ENCODE measurements at places on chromosomes 13 and 19.

- DNase-seq, result no peak
These were observed 207.9 kb downstream of the TM9SF2 start for GRCh38 chr13:99709134-99709533.

DNA sequence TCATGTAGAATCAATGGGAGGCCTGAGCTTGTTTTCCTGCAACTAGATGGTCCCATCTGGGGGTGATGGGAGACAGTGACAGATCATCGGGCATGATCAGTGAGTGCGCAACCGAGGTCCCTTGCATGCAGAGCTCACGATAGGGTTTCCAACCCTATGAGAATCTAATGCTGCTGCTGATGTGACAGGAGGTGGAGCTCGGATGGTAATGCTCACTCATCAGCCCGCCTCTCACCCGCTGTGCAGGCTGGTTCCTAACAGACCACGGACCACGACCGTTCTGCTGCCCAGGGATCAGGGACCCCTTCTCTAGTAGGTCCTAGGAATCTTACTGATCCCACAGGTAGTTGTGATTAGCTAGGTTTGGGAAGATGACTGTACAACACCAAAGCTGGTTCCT, 23.5 kb upstream of the GARRE1 start:
- no peak for DNase-seq

GRCh38 chr13:80962173-80962572, 621.2 kb upstream of the SPRY2 start:
- DNase-seq, result no peak

DNA sequence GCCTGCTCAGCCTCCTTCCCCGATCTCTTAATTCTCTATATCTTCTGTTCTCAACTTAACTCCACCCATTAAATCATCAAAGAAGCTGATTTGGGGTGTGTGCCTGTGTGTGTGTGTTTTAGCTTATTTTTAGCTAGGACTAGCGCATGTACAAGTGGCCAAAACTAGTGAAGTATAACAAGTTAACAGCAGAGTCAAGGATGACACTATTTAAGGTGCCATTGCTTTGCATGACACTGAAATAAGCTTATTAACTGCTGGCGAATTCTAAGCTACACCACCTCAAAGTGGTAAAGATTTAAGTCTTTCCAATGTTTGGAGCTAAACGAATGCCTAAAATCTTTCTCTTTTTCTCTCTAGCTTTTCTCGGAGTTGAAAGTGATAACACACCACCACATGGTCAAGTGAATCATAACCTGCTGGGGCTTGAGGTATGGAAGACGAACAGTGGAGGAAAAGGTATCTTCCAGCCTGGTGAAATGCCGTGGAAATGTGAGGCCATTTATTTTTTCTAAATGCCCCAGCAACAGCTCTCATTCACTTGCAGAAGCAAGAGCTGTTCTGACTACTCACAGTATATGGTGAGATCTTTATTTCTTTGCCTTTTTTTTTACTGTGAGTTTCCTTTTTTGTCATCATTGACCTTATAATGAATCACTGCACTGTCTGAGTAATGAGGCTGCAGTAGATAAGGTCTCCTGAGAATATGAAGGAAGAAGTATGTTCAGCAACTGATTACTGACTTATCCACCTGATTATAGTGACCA, 570.3 kb downstream of the PCDH9 start:
- no peak for DNase-seq

DNA sequence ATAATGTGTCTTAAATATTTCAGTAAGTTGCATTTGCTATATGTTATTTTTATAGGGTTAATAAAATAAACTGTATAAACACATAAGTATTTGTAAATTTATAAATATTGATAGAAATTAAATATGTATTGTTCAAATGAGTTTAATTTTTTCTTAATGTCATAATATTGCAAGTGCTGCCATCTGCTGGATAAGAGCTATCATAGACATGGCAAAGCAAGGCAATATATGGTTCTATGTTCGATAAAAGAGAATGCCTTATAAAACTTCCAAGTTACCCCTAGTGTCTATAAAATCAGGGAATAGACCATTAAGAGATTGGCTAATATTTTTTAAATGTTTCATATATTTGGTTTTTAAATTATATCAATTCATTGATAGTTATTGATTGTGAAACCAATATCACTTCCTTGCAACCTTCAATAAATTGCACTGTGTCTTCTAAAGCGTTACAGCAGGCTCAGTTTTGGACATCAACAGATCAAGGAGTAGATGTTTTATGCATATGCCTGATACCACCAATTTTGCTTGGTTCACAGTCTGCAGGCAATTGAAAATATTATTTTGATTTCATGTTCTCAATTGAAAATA, 29.0 kb upstream of the SLITRK6 start:
- DNase-seq, result no peak

DNA sequence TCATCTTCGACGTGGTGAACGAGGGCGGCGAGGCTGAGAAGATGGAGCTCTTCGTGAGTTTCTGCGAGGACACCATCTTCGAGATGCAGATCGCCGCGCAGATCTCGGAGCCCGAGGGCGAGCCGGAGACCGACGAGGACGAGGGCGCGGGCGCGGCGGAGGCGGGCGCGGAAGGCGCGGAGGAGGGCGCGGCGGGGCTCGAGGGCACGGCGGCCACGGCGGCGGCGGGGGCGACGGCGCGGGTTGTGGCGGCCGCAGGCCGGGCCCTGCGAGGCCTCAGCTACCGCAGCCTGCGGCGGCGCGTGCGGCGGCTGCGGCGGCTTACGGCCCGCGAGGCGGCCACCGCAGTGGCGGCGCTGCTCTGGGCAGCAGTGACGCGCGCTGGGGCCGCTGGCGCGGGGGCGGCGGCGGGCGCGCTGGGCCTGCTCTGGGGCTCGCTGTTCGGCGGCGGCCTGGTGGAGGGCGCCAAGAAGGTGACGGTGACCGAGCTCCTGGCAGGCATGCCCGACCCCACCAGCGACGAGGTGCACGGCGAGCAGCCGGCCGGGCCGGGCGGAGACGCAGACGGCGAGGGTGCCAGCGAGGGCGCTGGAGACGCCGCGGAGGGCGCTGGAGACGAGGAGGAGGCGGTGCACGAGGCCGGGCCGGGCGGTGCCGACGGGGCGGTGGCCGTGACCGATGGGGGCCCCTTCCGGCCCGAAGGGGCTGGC, 52.6 kb downstream of the MAP4K1 start:
- peak; percentile 4 for DNase-seq

- DNase-seq, result no peak
These were observed 204.5 kb upstream of the SLITRK1 start for GRCh38 chr13:84086847-84087162.

DNA sequence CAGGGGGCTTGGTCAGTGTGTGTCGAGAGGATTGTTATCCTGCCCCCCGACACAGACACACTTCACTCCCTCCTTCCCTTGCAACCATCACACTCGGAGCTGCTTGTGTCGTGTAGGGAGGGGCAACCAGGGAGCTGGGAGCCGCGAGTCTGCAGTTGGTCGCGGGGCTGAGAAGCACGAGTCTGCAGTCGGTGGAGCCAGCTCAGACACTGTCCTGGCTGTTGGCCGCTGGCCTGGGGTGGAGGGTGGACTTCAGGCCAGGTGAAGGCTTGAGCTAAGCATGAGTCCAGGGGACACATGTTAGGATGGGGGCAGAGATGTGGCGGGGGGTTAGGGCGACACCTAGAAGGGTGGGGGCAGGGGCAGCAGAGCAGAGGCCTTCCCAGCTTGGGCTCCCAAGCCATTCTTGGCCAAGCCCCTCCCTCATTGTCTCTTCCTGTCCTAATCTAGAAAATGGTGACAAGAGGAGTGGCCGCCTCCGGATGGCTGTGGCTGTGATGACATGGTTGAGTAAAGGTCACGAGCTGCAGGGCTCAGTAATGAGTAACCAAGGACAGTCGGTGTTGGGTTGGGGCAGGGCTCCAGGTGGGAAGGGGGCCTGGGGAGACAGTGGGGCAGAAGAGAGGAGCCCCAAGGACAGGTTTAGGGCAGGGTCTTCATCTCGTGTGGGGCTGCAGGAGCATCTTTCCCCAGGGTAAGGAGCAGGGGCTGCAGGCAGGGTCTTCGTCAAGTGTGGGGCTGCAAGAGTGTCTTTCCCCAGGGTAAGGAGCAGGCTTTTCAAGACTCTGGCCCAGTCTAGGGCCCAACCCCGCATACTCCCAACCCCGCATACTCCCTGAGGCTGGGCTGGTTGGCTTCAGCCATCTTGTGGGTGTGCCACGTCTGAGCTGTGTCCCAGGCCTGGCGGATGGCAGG, 8.6 kb downstream of the PPP5C start:
- DNase-seq, result no peak

- no peak for DNase-seq
These were observed 12.4 kb downstream of the C19orf25 start for GRCh38 chr19:1466461-1467214.

DNA sequence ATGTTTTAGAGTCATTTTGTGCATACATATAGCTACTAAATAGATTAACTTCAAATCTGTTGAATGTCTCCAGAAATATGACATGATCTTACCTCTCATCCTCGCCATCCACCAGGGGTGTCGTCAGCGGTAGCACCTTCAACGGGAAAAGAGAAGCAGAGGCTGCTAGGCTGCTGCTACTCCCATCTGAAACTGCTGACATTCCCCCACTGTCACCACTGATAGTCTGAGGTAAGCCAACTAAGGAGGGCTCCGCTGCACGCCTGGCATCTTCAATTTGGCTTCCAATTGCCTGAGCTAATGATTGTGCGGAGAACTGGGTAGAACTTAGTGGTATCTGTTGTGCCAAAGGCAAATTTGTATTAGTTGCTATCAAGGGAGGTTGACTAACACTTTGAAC, 3.1 kb downstream of the TSC22D1 start:
- no peak for DNase-seq

GRCh38 chr13:30870916-30871587, 35.0 kb upstream of the MEDAG start:
- DNase-seq, result no peak

DNA sequence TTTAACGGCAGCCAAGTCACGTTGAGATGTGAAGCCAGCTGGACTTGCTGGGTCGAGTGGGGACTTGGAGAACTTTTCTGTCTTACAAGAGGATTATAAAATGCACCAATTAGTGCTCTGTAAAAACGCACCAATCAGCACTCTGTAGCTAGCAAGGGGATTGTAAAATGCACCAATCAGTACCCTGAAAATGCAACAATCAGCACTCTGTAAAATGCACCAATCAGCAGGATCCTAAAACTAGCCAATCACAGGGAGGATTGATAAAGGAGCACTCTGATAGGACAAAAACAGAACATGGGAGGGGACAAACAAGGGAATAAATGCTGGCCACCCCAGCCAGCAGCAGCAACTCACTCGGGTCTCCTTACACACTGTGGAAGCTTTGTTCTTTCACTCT, 337.6 kb upstream of the SLITRK5 start:
- DNase-seq, result no peak

DNA sequence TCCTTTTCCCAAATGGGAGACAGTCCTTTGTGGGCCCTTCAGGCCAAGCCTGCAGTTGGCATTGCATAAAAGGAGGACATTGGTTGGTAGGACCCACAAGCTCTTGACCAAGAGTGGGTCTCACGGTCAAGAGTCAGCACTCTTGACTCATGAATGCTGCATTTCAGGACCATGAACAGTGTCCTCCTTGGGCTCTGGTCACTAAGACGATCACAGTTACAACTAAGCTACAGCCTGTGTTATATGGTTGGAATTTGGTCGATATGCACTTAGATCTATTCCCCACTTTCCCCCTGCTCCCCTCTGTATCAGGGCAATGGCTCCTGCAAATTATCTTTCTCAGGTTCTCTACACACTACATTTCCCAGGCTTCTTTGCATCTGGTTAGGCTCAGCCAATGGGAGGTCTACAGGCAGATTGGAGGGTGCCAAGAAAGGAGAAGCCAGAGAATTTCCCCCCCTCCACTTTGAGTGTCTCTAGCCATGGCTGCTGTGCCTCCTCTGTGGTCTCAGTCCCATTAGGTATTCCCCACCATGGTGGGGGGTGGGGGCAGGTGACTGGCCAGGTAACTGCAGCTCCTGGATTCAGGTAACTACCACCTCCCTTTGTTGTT, 3.1 kb upstream of the OLFM2 start:
- no peak for DNase-seq

- DNase-seq, result no peak
These were observed 1.2 kb downstream of the MAP1S start for GRCh38 chr19:17720440-17720839.

- no peak for DNase-seq
These were observed 67.9 kb upstream of the ZNF724 start for GRCh38 chr19:23318143-23318542.

DNA sequence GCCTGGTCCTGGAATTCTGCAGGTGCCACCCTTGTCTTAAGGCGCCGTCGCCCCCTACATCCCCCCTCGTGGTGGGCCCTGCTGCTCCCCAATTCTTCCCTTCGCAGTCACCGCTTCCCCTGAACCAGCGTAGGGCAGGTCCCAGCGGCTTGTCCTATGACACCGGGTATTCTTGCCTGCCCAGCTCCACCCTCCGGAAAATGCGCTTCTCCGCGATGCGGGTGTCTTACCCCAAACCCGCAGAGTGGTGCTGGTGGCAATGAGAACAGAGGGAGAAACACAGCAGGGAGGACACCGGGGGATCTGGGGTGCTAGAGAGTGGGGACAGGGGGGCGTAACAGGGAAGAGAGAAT, 9.0 kb downstream of the ZNF808 start:
- DNase-seq, result peak; percentile 24

DNA sequence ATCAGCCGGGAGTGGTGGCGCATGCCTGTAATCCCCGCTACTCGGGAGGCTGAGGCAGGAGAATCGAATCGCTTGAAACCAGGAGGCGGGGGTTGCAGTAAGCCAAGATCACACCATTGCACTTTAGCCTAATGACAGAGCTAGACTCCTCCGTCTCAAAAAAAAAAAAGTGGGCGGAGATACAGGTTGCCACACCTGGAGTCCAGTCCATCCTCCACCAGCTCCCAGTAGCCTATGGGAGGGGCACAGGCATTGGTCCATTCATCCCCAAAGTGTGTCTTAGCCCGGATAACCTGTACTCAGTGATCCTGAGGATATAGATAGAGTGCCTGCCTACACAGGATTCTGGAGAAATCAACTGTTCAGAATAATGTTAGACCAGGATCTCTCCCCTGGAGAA, 3.4 kb upstream of the DOT1L start:
- DNase-seq, result no peak

DNA sequence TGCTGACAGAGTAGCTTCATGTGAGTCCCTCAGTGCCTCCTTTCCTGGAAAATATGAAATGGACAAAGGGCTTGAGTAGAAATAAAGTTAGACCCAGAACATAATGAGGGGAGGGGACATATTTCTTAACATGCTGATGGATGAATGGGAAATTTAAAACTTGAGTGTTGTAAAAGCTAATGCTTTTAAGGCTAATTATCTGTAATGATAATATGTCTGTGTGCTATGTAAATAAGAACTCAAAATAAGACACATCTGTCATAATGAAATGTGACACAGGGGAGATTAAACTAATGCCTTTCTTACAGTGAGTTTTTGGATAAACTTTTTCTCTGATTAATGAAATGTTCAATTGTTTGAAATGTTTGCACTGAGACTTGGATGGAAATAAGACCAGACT, 65.8 kb upstream of the RFXAP start:
- DNase-seq, result no peak

DNA sequence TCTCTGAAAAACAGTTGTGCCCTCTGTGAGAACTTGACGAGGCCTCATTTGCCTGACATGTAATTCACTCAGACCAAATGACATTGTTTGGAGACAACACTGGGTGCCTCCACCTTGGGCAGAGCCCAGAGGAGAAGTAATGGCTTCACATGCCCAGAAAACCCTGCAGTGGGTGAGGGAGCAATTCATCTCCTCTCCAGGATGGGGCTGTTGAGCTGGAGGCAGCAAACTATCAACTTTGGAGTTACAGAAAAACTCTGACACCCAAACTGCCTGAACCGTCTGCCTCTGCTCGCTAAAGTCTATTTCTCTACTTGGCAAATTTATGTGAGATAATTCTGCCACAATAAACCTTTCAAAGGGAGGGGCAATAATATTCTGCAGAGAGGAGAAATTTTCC, 146.9 kb downstream of the DCLK1 start:
- no peak for DNase-seq

GRCh38 chr13:67518785-67519184, 288.6 kb upstream of the PCDH9 start:
- no peak for DNase-seq
